Right ventricle myocardium superior (tissue), 1 donor: ENCODE measurements at places on chromosomes 12 and 14. TPM values are rescaled to one million over a fixed set of nuclear protein-coding genes. Genes with fewer than 3 reads are reported as not detected.
A peak's percentile ranks its signal among the peaks of the same experiment; 100 is the strongest.

The TMTC1 gene
- total RNA-seq = 29.1 TPM

The TRHDE gene
- total RNA-seq = 1.5 TPM

The WNT1 gene
- not detected for total RNA-seq

The HOXC6 gene
- total RNA-seq = 0.30 TPM

The PKP2 gene
- total RNA-seq = 400 TPM

The METTL25 gene
- total RNA-seq = 18.1 TPM

The TPPP2 gene
- 0.81 TPM for total RNA-seq

The KRT72 gene
- not detected for total RNA-seq

The PLEK2 gene
- not detected for total RNA-seq

The PLBD1 gene
- 23.8 TPM for total RNA-seq

The LRP1 gene
- total RNA-seq = 121 TPM

The NTS gene
- total RNA-seq = not detected

The CD163 gene
- total RNA-seq = 72.0 TPM

The CISTR gene
- 0.83 TPM for total RNA-seq

DNA sequence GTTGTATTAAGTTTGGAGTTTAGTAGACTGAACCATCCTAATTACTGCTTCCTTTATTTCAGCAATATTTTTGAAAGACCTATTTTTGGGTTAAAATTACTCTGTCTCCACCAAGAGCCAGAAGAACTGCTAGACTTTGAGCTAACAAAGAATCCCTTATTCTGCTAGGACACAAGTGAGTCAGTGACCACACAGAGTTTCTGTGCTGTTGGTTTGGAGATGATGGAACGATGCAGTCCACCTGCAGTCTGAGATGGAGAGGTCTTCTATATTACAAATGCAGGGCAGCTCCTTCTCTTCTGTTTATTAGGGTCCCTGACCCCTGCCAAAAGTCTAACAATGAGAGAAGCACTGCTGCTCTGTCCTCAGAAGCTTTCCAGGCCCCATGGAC is 6.7 kb upstream of the STXBP6 start:
- no peak for DNase-seq

DNA sequence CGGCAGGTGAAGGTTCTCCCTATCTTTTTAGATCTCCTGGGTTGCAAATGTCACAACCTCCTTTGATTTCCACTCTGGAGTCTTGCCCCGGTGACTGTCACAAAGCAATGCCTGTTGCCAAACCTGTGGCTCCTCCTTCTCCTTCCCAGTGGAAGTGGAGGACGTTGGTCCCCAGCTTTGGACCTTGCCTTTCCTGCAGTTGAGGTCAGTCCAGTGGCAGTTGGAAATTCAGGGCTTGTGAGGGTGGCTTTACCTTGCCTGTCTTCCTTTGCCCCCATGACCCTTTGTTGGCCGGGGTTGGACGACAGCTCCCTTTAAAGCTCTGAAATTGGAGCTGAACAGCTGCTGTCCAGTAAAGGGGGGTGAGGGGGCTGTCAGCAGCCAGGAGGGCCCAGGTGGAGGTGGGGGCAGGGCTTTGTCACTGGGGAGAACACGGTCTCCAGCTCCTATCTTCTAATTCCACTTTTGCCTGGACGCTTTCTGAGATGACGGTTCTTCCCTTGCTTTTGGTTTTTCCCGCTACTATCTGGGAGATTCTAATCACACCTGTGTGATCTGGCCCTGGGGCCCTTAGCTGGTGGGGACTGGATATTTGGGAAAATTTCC is 4.1 kb downstream of the TEAD4 start:
- no peak for DNase-seq

- DNase-seq = no peak
These were observed 420.5 kb downstream of the GXYLT1 start for GRCh38 chr12:41724216-41724615.

DNA sequence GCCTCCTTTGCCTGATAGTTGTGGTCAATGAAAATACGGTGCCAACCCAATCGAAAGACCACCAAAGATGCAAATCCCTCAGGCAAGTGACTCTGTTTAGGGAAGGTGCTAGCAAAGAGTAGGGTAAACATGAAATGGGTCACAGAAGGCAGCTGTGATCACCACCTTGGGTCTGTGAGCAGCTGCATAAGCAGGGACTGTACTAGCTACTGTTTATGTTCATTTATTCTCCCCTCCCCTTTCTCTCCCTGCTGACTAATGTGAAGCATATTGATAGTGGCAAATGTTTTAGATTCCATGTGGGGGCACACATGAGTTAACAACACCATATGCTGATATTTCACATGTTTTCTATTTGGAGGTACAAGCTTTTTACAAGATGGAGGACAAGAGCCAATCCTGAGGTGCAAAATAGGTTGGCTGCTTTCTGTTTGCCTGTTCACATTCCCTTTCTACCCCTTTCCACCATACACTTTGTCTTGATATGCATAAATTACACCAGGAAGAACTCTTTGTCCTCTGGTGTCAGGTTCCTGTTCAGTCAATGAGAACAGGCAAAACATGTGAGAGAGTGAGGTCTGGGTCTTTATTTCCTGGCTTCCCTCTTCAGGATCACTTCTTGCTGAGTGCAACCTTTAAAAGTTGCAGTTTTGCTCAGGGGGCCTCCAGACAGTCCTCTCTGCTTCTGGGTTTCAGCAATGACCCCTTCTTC is 71.1 kb downstream of the AVPR1A start:
- no peak for DNase-seq

DNA sequence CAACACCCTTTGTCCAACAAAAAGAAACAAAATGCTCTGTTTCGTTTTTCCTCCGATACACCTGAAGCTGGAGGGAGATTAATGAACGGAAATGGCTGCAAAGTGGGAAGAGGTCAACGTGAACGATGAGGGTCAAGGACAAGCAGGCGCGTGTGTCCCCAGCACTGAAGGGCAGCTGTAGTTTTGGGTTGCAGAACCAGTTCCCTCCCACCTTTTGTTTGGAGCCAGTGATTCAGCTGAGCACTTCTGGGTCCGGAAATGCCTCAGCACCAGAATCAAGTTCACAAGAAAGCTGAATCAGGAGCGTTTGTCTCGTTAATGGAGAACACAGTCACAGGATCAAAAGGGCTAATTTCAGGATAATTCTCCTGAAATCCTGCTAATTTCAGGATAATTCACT is 51.1 kb upstream of the PWP1 start:
- DNase-seq = no peak

DNA sequence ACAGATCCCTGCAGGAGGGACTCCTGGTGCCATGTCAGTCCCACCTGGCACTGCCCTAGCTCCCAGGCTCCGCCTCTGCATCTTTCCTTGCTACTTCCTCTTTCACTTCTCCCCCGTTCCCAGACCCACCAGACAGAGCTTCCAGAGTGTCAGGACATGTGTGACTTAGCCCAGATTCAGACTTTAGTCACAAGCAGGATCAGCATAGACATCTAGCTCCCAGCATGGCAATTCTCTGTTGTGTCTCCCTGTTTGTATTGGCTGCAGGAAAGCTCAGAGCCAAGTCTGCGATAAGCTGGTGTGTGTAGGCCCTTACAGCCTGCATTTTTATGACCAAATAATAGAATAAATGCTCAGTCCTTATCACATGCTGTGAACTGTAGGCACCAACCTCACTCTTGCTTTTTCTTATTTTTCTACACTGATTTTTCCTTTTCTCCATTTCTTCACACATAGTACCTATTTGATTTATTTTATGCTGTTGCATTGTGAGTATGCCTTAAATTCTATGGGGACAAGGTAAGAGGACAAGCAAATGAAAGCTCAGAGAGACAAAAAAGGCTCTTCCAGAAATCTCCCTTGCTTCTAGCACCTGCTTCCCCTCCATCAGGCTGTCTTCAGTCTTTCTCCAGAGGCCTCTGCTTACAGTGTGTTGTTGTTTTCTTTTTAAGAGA is 5.9 kb downstream of the DHRS2 start:
- no peak for DNase-seq

DNA sequence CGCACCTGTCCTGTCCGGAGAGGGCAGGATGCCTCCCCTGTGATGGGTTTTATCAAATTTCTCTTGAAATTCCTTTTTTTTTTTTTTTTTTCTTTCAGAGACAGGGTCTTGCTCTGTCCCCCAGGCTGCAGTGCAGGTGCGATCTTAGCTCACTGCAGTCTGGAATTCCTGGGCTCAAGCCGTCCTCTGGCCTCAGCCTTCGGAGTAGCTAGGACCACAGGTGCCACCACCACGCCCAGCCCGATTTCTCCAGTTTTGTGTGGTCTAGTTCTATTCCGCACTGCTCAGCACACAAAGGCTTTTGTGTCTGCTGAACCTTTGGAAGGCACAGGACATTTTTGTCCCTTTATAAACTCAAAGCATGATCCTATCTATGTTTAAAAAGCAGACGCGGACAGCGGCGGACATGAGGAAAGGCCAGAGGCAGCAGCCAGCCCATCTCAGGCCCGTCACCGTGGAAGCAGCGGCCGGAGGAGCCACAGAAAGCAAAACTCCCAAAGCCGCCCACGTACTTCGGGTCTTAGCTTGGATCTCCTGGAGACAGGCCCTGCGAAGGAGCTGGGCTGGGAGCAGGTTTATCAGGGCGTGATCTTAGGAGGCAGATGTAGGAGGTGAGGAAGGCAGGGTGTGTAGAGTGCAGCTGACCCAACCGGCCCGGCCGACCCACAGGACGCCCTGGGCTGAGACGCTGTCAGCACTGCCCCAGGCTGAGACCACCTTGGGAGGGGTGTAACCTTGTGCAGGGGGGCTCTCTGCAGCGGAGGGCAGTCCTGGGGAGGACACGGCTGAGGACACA is 30.9 kb upstream of the FBRSL1 start:
- no peak for DNase-seq

DNA sequence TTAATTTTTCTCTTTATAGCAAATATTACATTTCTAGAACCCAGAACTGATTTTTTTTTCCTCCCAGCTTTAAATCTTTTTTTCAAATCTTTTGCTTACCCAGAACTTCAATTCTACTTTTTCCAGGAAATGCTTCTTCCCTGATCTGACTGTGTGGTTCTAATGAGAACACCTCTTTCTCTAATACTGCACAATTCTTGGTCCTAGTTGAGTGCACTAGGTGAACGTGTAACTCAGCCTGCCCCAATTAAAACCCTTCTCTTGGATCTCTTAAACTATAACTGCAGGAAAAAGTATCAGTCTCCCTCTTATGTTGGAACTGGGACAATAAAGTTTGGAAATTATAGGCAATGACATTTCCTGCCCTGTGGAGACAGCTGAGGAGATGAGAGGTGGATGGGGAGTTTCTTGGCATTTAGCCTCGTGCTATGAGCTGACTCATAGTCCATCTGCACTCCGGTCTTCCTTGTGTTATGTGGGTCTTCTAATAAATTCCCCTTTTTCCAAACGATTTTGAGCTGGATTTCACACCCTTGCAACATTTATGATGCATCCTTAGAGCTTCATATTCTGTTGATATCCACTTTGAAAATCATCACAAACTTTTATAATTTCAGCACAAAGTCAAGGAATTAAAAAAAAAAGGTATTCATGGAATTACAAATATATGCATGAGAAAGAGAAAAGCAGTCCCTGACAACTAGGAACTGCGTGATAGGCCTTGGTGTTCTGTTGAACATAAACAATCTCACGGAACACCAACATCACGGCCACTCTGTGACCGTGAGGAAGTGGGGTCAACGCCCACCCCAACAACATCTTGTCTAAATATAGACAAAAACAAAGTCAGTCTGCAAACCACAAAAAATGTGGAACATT is 52.4 kb downstream of the BRMS1L start:
- no peak for DNase-seq

GRCh38 chr14:102777711-102778337 is 575 bp downstream of the TRAF3 start:
- DNase-seq = no peak

- DNase-seq = no peak
These were observed 6.7 kb upstream of the CDKL1 start for GRCh38 chr14:50403419-50403818.

- no peak for DNase-seq
These were observed 2.3 kb downstream of the AKAP5 start for GRCh38 chr14:64467566-64467965.

DNA sequence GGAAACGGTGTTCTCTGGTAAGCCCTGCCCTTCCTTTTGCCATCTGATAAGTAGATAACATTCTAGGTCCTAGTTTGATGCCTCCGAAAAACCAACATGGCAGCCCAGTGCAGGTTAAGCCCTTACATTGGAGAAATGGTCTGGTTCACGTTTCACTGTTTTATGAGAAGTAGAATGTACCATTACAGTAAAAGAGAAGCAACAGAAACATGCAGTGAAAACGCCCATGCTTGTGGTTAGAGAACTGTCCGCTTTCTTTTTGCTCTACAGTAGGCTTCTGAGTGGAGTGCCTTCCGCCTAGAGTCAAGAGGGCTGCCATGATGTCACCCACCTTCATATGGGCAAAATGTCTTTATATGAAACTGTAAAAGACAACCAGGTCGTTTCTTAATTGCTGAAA is 190.4 kb upstream of the BCL2L14 start:
- no peak for DNase-seq

DNA sequence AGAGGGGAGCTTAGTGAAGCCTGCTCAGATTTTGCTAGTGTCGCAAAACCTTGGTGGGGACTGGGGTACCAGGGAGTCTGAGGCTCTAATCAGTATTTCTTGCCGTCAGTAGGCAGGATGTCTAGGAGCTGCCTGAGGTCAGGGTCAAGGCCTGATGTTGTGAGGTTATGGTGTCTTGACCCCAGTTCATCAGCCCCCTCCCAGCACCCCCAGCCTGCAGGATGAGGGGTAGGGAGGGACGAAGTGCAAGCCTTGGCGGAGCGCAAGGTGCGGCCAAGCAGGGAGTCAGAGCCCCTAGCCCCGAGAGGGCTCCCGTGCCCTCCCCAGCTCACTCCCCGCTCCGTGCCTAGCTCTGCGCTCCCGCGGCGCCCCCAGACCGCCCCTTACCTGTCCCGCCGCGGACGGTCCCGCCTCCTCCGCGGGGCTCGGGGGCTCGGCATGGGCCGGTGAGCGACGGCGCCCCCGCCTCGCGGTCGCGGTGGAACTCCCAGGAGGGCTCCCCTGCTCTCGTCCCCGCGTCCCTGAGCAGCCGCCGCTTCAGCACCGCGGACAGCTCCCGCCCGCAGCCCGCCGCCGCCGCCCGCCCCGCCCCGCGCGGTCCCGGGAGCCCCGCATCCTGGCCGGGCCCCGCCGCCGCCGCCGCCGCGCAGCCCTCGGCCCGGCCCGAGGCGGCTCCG is 347 bp downstream of the SYNDIG1L start:
- peak; percentile 54 for DNase-seq

GRCh38 chr12:49582201-49582600 is 14.3 kb upstream of the MCRS1 start:
- no peak for DNase-seq

DNA sequence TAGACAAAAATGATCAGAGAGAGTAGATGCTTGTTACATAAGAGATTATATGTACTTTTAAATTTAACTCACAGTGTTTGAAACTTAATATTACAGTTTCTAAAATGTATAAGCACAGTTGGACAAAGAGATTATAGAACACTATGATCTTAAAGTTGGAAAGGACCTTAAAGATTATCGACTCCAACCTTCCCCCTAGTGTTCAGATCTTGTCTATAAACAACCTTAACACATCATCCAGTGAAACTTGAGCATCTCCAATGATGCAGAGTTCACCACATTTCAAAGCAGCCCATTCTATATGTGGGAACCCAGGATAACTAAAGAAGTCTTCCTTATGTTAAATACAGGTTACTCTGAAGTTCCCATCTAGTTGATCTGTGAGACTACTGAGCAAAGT is 480.8 kb downstream of the RMST start:
- DNase-seq = no peak

- no peak for DNase-seq
These were observed 444.7 kb upstream of the FBXO33 start for GRCh38 chr14:39876916-39877315.

GRCh38 chr12:53252349-53252916 is 15.7 kb upstream of the ESPL1 start:
- peak; percentile 42 for DNase-seq

GRCh38 chr12:85275374-85275773 is 4.6 kb upstream of the ALX1 start:
- no peak for DNase-seq
